Kidney capillary endothelial cell (primary cell): ENCODE measurements at places on chromosomes 12 and 14.

DNA sequence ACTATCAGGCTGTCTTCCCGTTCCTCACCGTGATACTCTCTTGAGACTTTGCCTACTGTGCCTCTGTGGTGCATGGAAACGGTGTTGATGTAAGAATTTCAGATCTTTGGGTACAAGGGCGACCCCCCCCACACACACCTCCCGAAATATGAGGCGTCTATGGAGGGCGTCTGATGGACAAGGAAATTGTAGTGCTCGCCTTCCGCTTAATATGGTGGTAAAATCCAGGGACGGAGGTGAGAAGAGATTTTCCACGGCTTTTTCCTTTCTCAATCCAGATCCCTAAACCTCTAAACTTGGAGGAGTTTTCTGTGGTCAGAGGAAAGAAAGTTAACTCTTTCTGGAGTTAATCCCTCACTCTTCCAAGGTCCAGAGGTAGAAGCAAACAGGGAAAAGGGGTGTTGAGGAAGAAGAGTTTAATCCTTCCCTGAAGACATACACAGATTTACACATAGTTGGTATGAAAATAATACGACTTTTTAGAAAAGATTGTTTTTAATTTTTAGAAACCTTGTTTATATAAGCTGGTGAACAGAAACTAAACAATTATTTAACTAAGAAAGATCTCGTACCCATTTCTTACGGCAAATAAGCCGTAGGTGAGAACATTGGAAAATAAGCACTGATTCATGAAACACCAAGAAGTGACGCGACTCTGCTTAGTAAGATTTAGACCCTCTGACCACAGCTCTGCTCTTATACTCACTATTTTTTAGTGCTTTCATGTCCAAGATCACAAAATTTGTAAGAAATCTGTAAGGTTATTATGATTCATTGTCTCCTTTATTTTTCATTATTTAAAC, 23.1 kb upstream of the RNASE12 start:
- DNase-seq = no peak

DNA sequence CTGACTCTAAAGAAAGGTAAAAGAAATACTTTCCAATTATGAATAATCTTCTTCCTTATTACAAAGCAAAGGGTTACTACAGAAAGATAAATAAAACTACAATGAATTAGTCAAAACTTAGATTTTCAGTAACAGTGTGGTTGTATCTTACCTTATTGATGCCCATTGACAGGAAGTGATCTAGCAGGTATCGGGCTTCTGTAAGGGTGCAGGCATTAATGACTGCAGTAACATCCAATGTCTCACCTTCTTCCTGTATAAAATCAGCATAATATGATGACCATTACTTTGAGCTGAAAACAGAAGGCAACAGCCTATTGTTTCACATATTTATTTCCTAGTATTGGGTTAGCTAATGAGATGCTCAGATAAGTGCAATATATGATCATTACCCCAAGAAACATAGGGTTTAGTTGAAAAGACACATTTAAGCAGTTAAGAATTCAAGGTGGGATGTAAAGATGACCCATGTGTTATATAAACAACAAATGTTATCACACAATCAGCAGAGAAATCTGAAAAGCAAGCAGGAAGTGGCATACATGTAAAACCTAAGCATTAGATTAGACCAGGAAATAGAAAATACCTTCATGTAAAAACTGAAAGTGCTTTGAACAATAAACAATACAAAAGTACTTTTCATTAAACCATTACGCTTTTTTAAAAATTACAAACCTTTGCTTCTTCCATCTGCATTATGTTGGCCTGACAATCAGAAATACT, 111.2 kb downstream of the KIF21A start:
- DNase-seq = no peak

- DNase-seq = no peak
Observed at GRCh38 chr14:92577321-92577742, 63.8 kb downstream of the RIN3 start.

GRCh38 chr14:64801800-64802199, 77.9 kb downstream of the SPTB start:
- no peak for DNase-seq

- DNase-seq = no peak
Observed at GRCh38 chr12:109056891-109057290, 4.5 kb downstream of the USP30 start.

DNA sequence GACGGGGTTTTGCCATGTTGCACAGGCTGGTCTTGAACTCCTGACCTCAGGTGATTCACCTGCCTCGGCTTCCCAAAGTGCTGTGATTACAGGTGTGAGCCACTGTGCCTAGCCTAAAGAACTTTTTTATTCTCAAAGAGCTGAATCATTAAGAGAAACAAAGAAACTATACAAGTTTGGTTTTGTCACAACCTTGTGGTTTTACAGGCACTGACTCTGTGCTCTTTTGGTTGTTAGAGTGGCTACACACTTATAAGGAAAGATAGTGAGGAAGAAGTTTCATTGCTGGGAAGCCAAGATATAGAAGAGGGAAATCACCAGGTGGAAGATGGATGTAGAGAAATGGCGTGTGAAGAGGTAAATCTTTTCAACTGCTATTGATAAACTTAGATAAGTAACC, 10.1 kb upstream of the DNAH10 start:
- no peak for DNase-seq

GRCh38 chr14:82854131-82854530, 1320.5 kb upstream of the SEL1L start:
- no peak for DNase-seq

GRCh38 chr12:45494279-45494678, 235.2 kb upstream of the ARID2 start:
- DNase-seq = no peak

DNA sequence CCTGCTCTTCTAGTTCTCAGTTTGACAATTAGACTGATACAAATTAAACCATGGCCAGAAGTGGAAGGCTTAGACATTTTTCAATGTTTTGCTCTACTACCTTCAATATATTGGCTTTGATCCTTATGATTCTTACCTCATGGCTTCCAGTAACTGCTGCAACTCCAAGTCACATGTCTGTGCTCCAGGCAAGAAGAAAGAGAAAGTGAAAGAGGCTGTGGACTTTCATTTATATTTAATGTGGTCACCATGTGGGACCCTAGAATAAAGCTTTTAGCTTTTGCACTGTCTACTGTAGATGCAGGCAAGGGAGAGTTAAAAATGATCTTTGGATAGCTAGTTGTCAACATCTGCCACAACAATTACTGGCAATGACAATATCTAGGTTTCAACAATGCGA, 214.3 kb upstream of the PDE3A start:
- no peak for DNase-seq

DNA sequence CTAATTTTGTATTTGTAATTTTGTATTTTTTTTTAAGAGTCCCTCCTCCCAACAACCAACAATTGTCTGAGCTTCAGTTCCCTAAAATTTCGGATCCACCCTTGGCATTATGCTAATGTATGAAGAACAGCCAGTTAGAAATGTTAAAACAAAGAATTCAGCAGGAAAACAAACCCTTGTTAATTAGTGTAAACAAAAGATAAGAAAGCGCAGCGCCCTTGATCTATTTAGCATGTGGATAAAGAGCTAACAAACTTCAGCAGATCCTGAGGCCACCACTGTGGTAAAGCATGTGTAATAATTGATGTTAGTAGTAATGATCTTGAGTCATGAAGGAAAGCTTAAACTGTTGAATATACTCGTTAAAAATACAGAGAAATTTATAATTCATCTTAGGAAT, 199.8 kb downstream of the TMX1 start:
- no peak for DNase-seq

GRCh38 chr14:80924365-80925103, 17.0 kb downstream of the CEP128 start:
- DNase-seq = no peak

DNA sequence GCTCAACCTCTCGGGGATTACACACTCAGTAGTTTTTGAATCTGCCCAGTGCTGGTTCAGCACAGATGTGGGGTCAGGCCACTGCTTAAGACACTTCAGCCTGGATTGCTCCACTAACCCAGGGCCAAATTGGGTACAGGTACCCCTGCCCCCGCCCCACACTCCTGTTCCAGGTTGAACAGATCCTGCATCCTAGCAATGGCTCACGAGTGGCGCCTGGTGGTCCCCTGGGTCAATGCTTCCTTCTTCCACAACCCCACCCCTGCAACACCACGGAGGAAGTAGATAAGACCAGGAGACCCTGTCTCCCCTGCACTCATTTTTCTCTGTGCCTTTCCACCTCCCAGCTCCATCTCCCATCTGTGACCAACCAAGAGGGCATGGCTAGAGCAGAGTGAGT, 108.4 kb downstream of the ESRRB start:
- no peak for DNase-seq

GRCh38 chr14:24300326-24300980, 803 bp downstream of the NOP9 start:
- DNase-seq = no peak

- no peak for DNase-seq
Observed at GRCh38 chr14:90911121-90911520, 94.9 kb upstream of the TTC7B start.

DNA sequence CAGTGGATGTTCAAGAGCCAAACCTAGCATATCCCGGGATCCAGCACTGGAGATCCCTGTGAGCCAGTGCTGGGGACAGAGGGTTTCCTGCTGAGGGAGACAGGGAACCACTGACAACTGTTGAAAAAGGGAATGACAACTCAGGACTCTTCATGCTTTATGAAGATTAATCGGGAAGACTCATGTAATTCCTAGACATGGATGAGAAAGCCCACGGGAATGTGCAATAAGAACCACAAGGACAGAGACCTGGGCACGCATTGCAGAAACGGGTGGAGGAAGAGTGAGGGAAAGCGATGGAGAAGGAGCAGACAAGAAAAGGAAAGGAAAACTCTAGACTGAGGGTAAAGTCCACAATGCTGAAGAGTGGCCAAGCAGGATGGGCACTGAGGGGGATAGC, 296.0 kb downstream of the PCNX1 start:
- no peak for DNase-seq

DNA sequence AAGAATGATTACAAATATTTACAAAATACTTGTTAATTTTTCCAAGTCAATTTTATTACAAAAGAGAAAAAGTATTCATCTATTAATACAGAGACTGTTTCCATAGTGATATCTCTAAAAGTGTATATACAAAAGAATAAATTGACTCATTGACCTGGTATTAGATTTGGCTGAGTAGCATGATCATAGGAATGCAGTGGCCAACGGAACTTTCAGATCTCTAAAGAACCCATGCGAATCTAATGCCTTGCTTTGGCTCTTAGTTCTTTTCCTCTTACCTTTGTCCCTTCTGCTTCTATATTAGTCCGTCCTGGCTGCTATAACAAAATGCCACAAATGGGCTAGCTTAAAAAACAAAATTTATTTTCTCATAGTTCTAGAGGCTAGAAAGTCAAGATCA, 717.8 kb downstream of the TMTC2 start:
- no peak for DNase-seq

DNA sequence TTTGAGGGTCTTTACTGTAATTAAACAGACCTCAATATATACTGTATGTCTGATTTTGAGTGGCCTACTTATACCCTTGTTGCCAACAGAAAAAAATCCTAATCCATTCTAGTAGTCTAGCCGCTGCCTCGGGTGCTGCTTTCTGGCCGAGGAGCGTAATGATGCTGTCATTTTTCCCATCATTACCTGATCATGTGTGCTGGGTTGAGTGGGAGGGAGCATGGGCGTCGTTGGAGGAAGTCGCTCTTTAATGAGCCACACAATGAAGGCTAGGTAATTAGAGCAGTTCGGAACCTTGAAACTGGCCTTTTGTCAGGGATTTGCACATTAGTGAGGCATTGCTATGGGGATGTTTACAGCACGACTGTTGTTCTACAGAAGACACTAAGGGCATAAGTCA, 76.1 kb upstream of the RFX4 start:
- no peak for DNase-seq

- DNase-seq = no peak
Observed at GRCh38 chr12:125983094-125983783, 918.0 kb downstream of the AACS start.

- no peak for DNase-seq
Observed at GRCh38 chr14:41806366-41806975, 199.8 kb downstream of the LRFN5 start.

GRCh38 chr14:97025722-97026121, 228.5 kb downstream of the VRK1 start:
- no peak for DNase-seq

- DNase-seq = peak; percentile 7
Observed at GRCh38 chr12:31578632-31579031, 12.3 kb downstream of the DENND5B start.

DNA sequence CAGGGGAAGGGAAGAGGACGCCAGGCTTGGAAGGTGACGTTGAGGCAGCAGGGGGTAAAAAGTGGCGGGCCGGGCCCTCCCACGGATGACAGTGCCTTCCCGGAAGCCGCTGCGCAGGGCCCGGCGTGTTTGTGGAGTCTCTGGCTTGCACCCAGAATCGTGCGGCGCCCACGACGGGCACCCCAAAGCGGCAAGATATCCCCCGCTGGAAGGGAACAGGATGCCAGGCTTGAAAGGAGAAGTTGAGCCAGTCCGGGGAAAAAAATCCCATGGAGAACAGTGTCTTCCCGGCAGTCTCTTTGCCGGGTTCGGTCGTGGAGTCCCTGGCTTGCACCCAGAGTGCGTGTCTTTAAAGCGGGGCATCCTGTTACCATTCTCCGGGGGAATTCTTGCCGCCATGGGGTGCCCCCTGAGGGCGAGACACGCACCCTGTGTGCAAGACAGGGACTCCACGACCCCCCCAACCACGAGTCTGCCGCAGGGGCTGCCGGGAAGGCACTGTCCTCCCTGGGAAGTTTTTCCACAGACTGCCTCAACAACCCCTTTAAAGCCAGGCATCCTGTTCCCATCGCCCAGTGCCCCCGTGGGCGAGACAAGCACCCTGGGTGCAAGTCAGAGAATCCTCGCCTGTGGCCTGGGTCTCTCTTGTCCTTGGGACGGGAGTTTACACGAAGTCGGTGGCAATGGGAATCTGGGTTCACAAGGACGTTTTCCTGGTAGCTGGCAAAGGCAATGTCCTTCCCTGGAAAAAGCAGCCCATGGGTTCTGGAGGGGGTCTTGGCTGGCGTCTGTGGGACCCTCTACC, 156.1 kb upstream of the ALG10B start:
- no peak for DNase-seq

- no peak for DNase-seq
Observed at GRCh38 chr12:121543786-121544185, 37.0 kb downstream of the KDM2B start.

DNA sequence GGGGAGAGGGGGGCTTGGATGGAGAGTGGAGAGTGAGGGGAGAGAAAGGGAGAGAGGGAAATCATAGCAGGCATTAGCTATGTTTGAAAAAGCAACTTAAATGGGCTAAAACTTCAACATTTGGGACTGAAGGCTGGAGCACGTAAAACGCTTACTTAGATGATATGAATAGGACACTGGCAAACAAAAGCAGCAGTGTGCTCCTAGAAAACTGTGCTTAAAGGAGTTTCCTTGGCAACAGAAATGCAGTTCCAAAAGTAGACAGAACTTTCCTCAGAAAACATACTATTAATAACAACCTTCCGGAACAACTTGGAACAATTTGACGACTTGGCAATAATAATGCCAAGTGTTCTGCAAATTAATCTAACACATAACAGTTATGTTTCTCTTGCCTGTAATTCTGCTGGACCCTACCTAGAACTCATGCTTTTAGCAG, 235.5 kb upstream of the NPAS3 start:
- DNase-seq = no peak

GRCh38 chr14:100894416-100894815, 9.1 kb downstream of the RTL1 start:
- no peak for DNase-seq
